HT-29 (cell line): ENCODE measurements at places on chromosomes 12 and 14.
A peak's percentile ranks its signal among the peaks of the same experiment; 100 is the strongest.

- no peak for DNase-seq
These were observed 239.0 kb downstream of the FBXL14 start for GRCh38 chr12:1355396-1355795.

- no peak for DNase-seq
These were observed 2.1 kb downstream of the DIP2B start for GRCh38 chr12:50506753-50507473.

- peak; percentile 88 for DNase-seq
These were observed 227.3 kb downstream of the KTN1 start for GRCh38 chr14:55807053-55807880.

GRCh38 chr12:52837781-52838608 is 3.9 kb upstream of the KRT79 start:
- no peak for DNase-seq

GRCh38 chr12:68624933-68625332 is 14.2 kb downstream of the RAP1B start:
- DNase-seq, result no peak

- no peak for DNase-seq
These were observed 854.7 kb downstream of the AACS start for GRCh38 chr12:125919856-125920470.

GRCh38 chr12:109358154-109358869 is 10.6 kb downstream of the MYO1H start:
- no peak for DNase-seq

DNA sequence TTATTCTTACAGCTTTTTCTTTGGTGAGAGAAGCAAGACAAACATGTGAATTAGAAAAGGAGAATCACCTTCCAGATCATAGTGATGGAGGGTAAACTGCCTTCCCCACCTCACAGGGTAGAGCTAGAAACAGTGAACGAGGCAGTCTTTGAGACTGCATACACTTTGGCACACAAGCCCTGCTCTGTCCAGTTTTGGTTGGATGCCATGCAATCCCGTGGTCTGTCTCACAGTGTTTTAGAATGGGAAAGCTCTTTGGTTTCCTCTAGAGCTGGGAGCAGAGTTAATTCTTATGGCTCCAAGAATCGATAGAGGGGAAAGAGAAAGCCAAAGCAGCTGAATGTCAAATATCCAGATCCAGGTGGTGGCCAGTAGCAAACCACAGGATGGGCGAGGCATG is 21.9 kb downstream of the TDP1 start:
- DNase-seq, result no peak

DNA sequence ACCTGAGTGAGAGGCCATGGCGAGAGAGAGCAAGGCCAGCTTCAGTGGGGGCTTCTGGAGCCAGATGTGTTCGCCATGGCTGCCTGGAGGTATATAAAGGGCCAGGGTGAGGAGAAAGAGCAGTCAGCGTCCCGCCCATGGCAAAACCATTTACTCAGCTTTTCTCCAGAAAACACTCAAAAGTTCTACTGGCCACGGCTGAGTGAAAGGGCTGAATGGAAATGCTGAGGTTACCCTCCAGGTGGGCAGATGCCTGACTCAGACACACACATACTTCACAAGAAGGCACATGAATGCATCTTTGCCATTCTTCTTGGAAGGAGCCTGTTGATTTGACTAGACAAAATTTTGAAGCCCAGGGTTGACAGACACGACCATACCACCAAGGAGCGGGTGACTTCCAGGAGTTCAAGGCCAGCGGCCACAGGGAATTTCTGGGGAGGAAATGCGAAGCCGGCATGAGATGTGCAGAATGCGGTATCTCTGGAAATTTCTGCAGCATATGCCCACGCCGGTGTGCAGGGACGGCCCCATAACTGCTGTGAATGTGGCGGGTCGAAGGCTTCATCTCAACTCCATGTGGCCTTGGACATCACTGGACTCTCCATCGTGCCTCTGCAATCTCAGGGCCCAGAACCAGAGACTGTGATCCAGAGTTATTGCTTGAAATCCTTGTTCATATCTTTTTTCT is at the start of gene IL31:
TSS of gene IL31 (minus strand) at position 67 of the 691 bp plus-strand sequence. CDS start at position 18, 49 bp downstream.
- no peak for DNase-seq

DNA sequence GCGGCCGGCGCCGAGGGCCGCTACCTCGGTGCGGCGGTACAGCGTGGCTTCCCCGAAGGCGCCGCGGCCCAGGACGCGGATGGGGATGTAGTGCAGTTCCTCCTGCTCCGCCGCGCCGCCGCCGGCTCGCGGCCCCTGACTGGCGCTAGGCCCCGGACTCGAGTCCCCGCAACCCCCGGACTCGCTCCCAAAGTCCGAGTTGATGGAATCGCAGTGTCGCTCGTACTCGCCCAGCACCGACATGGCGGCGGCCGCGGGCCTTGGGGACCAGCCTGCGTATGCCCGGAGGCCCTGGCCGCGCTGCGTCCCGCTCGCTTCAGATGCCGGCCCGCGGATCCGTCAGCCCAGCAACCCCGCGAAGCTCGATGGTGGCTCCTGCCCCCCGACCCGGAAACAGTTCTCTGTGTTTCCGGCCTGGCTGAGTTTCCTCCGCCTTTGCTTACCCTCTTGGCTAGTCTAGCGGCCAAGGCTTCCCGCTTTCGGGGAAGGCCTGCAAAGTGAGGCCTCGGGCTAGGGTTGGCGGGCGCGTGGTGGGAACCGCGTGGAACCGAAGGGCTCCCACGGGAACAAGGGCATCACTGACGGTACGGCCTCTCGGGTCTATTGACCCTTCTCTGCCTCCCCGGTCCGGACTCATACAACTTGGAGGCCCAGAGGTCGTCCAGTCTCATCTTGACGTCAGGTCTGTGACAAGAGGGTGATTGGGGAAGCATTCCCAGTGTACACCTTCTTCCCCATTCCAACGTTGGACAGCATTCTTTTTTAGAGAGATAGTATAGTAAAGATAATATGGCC is at the start of gene NEK9:
TSS of gene NEK9 (minus strand) at position 370 of the 795 bp plus-strand sequence. CDS start at position 243, 127 bp downstream.
- DNase-seq, result peak; percentile 85

DNA sequence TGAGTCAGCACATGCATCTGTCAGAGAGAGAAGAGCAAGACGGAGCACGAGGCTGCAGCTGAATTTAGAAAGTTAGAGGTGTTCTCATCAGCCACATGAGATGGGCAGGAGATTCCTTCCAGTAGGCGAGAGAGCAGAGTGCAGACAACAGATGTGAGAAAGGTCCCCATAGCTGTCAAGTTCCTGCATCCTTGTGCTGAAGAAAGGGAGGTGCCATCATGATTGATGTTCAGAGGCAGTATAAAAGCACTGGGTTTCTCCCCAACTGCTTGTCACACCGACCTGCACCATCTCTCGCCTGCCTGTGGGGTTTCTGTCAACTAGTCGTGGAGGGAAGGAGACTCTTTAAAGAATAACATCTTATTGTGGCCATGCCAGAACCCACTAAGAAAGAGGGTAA is at the start of gene MYBPC1:
TSS of gene MYBPC1 (plus strand) at position 272 of the 400 bp plus-strand sequence. CDS start at position 372, 100 bp downstream.
- no peak for DNase-seq

DNA sequence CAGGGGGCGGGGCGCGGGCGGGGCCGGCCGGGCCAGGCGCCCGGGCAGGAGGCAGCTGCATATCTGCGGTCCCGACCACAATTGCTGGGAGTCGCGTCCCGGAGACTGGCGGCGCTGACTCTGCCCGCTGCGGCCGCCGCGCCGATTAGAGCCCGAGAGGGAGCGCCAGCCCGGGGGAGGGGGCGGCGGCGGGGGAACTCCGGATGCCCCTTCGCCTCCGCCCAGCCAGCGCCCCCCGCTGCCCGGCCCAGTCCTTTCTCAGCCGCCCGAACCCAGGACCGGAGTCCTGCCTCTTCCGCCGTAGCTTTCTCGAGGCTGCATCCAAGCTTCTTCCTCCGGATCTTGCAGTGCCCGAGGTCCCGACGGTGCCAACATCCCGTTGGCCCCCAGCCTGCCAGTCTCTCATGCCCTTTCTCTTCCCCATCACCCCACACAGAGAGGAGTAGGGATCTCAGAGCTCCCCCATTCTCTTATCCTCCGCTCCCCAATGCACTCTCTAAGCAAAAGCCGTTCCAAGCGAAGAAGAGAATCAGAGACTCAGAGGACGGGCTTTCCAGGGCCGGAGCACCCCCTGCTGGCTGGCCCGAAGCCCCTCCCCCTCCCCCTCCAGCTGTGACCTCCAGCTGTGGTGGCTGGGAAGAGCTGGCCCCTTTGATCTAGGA is 8.8 kb upstream of the SP7 start:
- DNase-seq, result peak; percentile 68

- no peak for DNase-seq
These were observed 29.0 kb downstream of the PALS1 start for GRCh38 chr14:67270145-67270753.

GRCh38 chr14:102370305-102370809 is 7.6 kb downstream of the TECPR2 start:
- DNase-seq, result no peak

DNA sequence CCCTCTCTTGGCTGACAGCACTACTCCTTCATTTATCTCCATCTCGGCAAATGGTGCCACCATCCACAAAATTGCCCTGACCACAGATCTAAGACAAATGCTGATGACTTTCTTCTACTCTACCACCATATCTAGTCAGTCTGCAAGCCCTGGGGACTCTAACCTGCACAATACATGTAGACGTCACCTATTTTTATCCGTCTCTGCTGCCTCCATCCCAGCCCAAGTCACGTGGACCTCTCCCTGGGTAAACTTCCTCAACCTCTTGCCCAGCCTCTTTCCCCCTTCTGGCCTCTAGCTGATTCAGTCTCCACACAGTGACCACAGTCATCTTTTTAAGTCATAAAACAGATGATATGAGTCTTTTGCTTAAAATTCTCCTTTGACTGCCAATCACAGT is 1203.0 kb downstream of the AACS start:
- no peak for DNase-seq

GRCh38 chr12:42056130-42056529 is 88.5 kb downstream of the GXYLT1 start:
- DNase-seq, result no peak

- DNase-seq, result no peak
These were observed 166.8 kb downstream of the DAD1 start for GRCh38 chr14:22422238-22422637.

- DNase-seq, result peak; percentile 67
These were observed 17.8 kb downstream of the FBXL14 start for GRCh38 chr12:1576410-1577241.

GRCh38 chr12:57031138-57031725 is 14.9 kb upstream of the TAC3 start:
- DNase-seq, result peak; percentile 23

DNA sequence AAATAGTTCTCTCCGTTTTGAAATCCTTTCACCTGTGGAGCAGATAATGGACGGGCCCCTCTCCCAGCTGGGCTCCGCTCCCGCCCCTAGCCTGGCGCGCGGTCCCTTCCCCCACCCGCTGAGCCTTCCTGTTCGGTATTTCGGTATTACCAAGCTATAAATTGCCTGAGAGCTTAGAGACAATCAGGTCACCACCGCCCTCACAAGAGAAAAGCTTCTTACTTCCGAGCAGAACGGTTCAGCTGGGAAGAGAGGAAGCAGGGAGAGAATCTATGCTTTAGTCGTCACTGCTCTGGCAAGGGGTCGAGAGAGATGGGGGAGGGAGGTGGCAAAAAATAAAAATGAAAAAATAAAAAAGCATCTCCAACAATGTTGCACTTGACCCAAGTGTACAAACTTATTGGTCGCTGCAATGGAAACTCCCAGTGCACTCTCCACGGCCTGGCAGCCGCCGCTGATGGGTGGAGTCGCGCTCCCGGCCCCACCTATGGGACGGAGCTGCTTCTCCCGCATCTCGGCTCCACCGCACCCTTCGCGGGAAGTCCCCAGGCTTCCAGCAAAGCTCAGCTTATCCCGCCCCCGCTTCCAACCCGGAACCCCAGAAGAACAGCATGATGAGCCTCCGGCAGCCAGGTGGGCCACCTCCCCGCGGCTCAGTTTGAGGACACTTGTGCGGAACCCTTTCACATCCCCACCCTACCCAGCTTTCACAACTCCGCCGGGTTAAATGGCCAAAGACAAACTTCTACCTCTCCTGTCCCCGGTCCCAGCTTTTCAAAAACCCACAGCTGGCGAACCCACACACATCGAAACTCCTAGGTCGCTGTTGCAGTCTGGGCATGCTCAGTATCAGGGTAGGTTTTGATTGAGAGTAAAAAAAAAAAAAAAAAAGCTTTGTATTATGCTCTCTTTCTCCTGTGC is 832 bp upstream of the SYT1 start:
- DNase-seq, result no peak

DNA sequence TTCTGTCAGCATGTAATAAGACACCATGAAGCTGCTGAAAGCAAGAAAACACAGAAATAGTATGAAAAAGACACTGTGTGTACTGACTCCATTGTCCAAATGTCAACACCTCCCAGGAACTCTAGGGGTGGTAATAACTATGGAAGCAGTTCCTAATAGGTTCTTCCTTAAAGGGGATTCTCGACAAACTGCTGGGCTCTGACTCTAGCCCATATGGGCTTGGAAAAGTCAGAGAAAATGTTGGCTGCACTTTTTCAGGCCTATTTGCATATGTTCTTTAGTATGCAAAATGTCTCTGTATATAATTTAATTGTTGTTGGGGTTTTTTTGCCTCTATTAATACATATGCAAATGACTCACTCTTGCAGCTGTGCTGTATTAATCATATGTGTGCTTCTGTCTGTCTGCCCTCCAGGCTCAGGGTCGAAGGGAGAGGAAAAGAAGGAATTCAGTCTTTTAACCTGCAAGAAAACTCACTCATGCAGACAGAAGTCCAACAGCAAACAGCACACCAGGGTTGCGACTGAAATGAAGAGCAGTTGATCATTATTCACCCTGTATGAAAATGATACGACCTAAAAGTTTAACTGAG is 317.6 kb downstream of the SOX5 start:
- DNase-seq, result no peak

GRCh38 chr14:96417254-96417653 is 25.3 kb downstream of the AK7 start:
- DNase-seq, result no peak

DNA sequence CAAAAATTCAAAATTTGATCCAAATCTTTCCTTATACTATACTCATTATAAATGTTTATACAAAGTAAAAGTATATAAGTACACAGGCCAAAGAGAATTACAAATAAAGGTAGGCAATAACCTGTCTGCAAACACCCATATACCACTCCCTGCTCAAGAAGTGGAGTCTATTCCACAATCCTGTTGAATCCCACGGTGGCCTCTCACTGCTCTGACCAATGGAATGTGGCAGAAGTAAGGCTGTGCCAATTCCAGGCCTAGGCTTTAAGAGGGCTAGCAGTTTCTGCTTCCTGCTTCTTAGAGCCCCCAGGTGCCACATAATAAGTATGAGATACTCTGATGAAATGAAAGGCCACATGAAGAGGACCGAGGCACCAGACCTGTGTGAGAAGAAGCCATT is 79.8 kb upstream of the CFL2 start:
- DNase-seq, result no peak

DNA sequence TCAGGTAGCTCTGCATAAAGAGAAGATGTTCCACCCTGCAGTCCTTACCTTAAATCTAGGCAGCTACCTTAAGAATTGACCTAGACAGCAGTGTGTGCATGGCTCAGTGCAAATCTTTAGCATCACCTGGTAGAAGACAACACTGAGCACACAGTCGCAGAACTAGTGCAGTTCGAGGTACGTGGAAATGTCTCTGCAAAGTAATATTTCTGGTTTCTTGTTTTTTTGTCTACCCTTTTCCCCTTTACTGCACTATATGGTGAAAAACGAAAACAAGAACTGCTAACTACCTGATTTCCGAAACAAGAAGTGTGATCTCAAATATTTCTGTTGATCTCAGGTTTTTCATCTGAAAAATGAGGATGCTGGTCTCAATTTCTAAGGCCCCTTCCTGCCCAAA is 82.5 kb downstream of the ETV6 start:
- no peak for DNase-seq
